ENCODE measurements at places on chromosomes 4 and X.

GRCh38 chr4:138996090-138996489, 19.5 kb upstream of the NOCT start:
- DNase-seq: no peak

GRCh38 chrX:125205918-125206665, 113.6 kb upstream of the TEX13C start:
- no peak for DNase-seq

GRCh38 chr4:20662851-20663250, 37.4 kb upstream of the PACRGL start:
- no peak for DNase-seq

- DNase-seq: no peak
Measured at GRCh38 chrX:39817754-39818470, 279.8 kb downstream of the BCOR start.

- peak; percentile 94 for DNase-seq
Measured at GRCh38 chrX:131728295-131729145, 184.6 kb downstream of the OR13H1 start.

DNA sequence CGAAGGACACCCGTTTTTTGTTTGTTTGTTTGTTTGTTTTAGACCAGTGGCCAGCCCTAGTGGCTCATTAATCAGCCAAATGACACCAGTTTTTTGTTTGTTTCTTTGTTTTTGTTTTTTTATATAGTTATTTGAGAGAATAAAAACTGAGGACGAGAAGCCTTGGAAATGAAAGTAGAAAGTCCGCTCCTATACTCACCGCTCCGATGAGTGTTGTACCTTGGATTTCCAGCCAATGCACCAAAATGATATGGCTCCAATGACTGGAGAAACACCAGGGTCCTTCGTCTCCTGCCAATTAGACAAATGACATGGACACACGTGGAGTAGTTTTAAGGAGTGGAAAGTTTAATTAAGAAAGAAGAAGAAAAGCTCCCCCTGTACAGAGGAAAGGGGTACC, 87.9 kb downstream of the ZXDA start:
- no peak for DNase-seq

- DNase-seq: peak; percentile 61
Measured at GRCh38 chrX:7941390-7942042, 14.3 kb upstream of the PNPLA4 start.

DNA sequence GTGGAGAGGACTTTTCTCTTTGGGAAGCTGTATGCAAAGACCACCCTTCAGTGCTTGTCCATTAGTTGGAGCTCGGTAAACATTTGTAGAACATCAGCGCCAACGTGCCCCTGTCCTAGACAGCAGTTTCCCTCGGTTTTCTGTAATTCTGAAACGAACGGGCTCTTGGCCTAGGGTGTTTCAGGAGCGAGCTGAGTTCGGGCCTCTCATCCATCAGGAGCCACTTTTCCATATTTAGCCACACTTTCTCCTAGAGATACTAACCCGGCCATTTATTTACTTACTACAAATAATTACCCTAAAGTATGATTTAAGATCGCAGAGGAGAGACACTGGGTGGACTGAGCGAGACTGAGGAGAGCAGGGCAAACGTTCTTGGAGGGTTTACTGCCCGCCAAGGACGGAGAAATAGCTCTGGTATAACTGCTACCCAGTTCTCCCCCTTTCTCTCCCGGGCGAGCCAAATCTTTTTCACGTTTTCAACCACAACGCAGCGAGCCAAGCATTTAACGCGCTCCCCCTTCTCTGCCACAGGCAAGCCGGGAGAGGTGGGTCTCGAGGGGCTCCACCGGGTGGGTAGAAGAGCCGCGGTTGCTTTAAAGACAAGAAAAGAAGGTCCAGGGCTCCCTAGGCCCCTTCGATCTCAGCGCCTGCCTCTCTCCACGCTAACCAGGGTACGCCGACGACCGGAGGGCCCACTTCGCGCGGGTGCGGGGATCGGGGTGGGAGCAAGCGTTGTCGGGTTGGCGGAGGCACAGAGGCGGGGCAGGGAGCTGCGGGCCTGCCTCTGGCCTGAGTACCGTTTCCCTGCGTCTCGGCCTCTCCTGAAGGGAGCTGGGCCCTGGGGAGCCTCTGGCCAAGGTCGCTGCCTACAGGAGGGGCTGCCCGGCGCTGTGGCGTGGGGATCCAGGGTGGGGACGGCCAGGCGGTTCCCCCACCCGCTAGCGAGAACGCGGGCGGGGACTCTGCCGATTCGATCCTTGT, 10.8 kb upstream of the PITX2 start:
- DNase-seq: no peak

DNA sequence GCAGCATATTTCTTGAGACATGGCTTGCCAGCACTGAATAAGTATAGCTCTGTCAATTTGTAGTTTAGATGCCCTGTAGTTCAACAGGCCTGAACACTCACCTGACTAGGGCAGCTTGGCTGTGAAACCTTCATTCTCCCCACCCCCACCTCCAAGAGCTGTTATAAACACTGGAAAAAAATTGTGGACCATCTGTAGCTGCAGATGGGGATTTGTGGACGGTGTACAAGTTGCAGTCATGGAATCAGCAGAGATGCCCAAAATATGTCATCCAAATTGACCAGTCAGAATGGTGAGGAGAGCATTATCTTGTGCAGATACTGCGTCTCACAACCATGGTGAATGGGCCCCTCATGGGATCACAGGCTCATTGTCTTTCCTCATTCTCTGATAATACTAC, 76.2 kb upstream of the PAQR3 start:
- DNase-seq: no peak

- no peak for DNase-seq
Measured at GRCh38 chr4:145530662-145531061, 49.0 kb downstream of the SMAD1 start.

- no peak for DNase-seq
Measured at GRCh38 chr4:1406981-1407656, 877 bp upstream of the NKX1-1 start.

DNA sequence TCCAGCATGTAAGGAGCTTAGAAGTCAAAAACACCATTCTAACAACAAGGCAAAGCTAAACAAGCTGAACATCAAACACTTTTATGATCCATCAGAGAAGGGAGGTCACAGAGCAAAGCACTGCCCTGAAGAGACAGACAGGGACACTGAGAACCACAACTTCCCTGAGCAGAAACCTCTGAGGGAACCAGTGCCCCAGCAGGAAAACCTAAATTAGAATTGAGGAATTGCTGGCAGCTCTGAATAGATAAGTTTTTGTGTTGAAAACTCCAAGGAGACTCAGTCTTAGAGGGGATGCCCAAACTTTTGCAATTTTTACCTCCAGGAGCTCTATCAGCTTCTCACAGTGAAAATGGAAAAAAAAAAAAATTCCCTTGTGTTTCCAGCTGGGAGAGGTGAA, 83.0 kb upstream of the MAPK10 start:
- no peak for DNase-seq

DNA sequence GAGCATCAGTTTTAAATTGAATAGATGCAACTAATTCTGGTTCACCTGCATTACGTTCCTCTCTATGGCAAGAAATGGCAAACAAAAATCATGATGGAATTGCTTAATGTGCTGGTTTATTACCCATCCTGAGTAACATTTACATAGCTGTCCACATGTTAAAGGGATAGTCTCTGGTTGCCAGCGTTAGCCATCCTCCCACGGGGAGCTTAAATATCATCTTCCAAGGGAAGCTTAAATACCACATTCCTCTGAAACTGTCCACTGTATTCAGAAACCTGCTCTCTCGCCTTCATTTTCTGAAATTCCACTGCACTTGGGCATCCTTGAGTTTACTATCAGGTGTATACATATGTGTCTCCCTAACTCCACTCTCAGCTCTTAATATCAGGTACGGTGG, 586.6 kb downstream of the TLL1 start:
- DNase-seq: no peak

GRCh38 chr4:52883183-52883621, 21.1 kb downstream of the RASL11B start:
- no peak for DNase-seq

DNA sequence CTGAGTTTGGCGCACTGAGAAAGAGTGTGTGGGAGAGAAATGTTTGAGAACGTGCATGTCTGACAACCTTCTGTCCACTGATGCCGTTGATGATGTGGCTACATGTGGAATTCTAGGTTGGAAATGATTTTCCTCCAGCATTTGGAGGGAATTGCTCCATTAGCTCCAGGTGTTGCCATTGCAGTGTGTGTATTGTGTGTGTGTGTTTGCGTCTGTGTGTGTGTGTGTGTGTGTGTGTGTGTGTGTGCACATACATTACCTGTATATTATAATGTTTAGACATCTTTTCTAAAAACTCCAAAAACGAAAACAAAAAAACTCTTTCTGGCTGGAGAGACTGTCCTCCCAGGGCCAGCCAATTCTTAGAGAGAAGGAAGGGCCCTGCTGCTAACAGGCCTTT, 18.2 kb upstream of the MECP2 start:
- no peak for DNase-seq

- no peak for DNase-seq
Measured at GRCh38 chrX:31147175-31147574, 75.3 kb upstream of the FTHL17 start.

DNA sequence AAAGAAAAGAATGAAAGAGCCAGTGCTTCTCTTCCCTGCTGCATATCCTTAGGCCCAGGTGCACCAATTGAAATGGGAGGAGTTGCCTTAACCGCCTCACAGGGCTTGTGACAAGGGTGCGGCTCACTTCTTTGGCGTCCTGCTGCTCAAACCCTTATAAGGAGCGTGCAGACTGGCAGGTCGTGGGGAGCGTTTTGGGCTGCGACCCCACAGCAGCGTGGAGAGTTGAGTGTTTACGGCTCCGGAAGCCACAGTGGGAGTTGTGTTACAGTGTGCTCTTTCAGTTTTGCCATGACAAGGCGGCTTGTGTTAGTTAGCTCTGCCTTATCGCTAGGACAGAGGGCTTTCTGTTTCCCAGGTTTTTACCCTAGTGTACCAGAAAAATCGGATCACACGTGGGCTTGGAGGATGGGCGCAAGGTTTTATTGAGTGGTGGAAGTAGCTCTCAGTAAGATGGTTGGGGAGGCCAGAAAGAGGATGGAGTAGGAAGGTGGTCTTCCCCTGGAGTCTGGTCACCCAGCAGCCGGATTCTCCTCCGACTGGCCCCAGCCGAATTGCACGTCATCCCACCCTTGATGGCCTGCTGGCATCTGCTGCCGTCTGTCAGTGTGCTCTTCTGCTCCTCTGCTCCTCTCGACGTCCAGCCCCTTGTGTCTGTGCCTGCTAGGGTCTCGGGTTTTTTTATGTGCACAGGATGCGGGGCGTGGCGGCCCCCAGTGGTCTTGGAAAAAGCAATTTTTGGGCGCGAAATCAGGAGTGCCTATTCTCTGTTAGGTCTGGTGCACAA, 718.9 kb downstream of the ARAP2 start:
- DNase-seq: no peak

DNA sequence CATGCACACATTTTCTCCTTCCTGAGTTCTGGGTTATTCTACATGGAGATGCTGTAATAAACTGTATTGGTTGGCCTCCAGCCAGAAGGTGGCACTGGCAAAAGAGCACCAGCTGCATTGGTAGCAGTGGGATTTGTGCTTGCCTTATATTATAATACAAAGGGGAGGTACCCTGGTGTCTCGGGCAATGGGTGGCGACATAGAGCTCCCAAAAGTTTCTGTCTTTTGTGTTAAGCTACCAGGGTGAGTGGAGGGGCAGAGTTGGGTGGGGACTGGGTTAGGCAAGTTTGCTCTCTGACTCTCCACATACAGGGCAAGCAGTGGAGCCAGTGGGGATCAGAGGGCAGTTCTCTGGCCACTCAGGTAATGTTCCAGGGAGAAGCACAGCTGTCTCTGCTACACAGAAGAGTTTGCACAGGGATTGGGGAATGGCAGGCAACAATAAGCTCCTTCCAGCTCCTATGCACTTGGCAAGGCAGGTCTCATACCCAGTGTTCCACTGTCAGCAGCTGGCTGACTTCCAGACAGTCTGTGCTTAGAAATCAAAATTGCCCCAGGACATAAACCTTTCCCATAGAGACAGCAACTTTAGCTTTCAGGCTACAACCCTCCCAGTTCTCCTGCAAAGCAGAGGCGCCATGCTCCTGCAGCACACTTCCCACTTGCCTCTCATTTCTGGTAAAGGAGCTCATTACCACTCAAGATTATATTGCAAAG, 463.9 kb upstream of the PCDH7 start:
- no peak for DNase-seq

GRCh38 chrX:28278726-28279125, 297.5 kb upstream of the DCAF8L1 start:
- DNase-seq: no peak

- DNase-seq: no peak
Measured at GRCh38 chr4:189162888-189163287, 777.8 kb upstream of the FRG1 start.

- no peak for DNase-seq
Measured at GRCh38 chr4:35399912-35400311, 844.4 kb downstream of the ARAP2 start.

GRCh38 chrX:149513825-149514428, 8.8 kb upstream of the IDS start:
- DNase-seq: no peak

GRCh38 chr4:88969271-88969670, 87.7 kb downstream of the FAM13A start:
- no peak for DNase-seq
